Right lung (tissue), 10 donors: ENCODE measurements at places on chromosomes 6 and 20. TPM values are rescaled to one million over a fixed set of nuclear protein-coding genes. Genes with fewer than 3 reads are reported as not detected.
A peak's percentile ranks its signal among the peaks of the same experiment; 100 is the strongest.

DNA sequence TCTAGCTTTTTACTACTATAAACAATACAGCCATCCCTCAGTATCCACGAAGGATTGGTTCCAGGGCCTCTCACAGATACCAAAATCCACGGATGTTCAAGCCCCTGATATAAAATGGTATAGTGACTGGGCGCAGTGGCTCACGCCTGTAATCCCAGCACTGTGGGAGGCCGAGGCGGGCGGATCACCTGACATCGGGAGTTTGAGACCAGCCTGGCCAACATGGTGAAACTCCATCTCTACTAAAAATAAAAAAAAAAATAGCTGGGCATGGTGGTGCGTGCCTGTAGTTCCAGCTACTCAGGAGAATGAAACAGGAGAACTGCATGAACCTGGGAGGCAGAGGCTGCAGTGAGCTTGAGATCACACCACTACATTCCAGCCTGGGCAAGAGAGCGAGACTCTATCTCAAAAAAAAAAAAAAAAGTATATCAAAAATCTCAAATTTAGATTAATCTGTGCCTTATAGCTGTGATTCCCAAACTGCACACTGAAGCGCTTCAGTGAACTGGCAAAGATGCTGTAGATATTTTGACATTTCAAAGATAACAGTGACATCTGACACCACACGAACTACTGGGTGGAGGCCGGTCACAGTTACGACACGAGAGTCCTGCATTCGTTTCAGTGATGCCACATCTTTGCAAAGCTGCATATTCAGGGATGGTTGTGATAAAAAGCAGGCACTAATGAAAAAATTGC lies 38.3 kb downstream of the MRS2 start:
- DNase-seq, result no peak

GRCh38 chr20:1232286-1233111 lies 6.7 kb downstream of the RAD21L1 start:
- DNase-seq, result peak; percentile 38

DNA sequence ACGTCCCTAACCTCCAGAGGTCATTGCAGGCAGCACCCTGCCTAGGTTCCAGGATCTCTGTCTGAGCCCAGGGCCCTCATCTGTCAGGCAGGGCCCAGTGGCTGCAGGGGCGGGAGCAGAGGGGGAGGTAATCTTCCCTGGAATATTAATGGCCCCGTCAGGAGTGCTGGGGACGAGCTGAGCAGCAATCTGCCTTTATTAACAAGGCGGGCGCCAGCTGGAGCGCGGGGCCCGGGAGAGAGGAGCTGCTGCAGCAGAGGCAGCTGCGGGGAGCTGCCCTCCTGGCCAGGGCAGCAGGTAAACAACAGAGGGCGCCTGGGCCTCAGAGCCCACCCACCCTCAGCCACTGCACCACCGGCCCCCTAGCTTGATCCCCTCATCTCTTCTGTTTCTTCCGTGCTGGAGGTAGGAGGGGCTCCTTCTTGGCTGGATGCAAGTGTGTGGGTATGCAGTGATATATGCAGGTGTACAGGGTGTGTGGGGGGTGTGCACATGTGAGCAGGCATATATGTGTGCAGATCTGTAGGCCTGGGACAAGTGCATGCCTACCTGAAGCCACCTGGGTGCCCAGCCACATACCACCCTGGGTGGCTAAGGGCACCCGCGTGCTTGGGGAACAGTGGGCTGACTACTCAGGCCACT lies 131.8 kb upstream of the MLN start:
- no peak for DNase-seq

- peak; percentile 29 for DNase-seq
Observed at GRCh38 chr6:168584249-168584648, 143.3 kb downstream of the SMOC2 start.

GRCh38 chr20:37095108-37095598 lies 644 bp downstream of the RBL1 start:
- DNase-seq, result no peak

- no peak for DNase-seq
Observed at GRCh38 chr6:7085911-7086310, 21.9 kb upstream of the RREB1 start.

The PDYN gene
- not detected for polyA plus RNA-seq

- DNase-seq, result no peak
Observed at GRCh38 chr6:149918151-149918905, 4.6 kb downstream of the RAET1G start.

DNA sequence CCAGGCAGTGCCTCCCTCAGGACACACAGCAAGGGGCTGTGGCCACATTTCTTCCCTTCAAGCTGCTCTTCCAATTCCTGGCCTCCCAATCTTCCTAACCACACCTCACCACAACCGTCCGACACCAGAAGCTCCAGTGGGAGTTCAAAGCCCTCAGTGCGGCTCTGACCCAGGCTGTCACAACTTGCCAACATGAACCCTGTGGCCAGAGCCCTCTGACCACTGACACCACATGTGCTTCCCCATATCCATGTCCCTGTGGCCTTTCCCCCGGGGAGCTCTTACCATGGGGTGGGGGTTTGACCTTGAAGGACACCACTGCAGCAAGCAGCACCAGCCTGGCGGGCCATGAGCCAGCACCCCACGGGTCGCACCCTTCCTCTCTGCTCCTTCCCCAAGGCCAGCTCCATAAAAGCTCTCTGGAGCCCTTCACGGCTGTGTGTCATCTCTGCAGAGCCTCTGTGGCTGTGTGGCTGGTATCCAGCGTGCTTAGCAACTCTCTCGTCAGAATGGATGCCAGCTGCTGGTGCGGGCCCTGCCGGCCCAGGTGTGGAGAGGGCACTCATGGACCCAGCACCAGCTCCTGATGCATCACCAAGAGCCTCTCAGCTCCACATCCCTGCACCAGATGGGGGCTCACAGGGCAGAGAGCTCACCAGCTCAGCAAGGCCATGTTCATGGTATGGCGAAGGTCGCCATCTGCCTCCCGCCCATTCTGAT lies 106.1 kb downstream of the PSMB1 start:
- no peak for DNase-seq

The GHRH gene
- not detected for polyA plus RNA-seq

GRCh38 chr20:20691477-20692235 lies 20.8 kb downstream of the RALGAPA2 start:
- DNase-seq, result no peak

GRCh38 chr6:5155906-5156305 lies 70.8 kb downstream of the PPP1R3G start:
- DNase-seq, result no peak

DNA sequence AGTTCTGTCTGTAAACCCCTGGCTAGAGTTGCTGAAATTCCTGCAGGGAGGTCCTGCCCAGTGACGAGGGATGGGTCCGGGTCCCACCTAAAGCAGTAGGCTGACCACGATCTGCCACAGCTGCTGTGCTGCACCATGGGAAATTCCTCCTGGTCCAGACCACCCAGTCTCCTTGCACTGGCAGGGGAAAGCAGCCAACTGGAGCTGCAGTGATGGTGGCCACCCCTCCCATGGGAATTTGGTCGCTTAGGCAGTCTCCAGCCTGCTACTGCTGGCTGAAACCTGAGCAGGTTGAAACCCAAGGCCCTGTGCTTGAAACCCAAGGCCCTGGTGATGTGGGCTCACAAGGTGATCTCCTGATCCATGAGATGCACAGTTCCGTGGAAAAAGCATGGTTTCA lies 23.9 kb upstream of the MOXD1 start:
- no peak for DNase-seq

The TTK gene
- 43.7 TPM for polyA plus RNA-seq

DNA sequence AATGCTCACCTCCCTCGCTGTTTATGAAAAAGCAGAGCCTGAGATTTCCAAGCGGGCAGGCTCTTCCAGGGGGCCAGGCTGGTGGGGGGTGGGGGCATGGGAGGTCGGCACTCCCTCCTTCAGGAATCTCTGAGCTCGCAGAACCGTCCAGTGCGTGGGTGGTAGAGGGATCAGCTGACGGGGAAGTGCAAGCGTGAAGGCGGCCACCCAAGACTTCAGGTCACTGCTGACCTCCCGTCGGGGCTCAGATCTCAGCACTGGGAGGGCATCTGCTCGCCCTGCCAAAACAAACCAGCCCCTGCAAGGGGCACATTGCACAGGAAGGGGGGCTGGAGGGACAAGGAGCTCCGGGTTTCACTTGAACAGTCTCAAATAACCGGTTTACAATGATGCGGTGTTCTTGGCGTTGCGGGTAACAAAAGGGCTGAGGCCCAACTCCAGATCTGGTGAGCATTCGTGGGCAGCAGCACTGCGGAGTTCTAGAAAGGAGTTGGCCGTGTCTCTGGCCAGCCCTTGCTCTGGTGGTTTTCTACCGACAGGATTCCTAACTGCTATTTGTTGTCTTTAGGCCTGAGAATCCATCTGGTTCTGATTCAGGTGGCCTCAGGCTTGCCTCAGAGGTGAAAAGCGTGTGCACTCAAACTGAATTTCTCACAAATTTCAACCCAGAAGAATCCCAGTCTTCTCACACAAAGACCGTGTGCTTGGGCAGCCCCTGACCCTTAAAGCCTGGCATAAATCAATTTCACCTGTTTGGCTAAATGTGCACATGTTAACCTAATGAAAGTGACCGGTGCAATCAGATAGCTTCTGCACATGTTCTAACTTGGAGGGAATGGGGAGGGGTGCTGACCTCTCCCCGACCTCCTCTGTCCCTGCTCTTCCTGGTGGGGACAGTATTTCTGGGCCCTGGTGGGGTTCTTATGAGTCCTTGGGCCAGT lies 191.6 kb downstream of the MYLK4 start:
- no peak for DNase-seq

The CCM2L gene
- 12.6 TPM for polyA plus RNA-seq

The STMND1 gene
- polyA plus RNA-seq, result 4.4 TPM
